ENCODE measurements at places on chromosomes 5 and 9. TPM values are rescaled to one million over a fixed set of nuclear protein-coding genes. Genes with fewer than 3 reads are reported as not detected.

DNA sequence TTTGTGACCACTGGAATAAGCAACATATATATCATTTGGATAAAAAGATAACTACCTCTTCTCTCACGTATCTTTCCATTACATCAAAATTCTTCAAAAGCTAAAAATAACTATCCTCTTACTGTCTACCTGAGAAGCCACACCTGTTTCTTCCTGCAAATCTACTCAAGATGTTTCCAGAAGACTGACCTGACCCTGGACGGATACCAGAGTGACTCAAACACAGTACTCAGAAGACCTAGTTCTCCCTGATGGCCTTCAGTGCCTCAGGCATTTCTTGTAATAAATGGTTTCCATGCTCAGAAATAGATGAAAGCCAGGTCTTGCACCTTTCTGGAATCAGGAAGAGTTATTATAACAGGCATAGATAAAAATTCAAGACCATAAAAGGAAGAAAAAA lies 245.9 kb upstream of the PIK3R1 start:
- DNase-seq, result no peak

DNA sequence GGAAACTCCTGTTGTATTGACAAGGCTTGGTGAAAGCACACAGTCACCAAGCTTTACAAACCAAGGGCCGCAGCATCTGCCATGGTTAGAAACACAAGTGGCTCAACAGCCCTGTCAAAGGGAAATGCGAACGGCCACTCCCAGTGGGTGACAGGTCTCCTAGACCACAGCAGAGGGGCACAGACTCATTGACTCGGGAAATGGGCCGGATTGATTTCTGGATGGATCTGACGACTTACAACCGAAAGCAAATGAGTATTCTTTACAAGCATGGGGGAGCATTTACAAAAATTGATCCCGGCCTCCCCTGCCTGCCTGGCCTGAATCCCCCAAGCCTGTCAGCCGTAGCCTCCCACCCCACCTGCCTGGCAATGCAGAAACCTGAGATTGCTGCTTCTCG lies 48.2 kb downstream of the ADAMTS2 start:
- DNase-seq, result no peak

DNA sequence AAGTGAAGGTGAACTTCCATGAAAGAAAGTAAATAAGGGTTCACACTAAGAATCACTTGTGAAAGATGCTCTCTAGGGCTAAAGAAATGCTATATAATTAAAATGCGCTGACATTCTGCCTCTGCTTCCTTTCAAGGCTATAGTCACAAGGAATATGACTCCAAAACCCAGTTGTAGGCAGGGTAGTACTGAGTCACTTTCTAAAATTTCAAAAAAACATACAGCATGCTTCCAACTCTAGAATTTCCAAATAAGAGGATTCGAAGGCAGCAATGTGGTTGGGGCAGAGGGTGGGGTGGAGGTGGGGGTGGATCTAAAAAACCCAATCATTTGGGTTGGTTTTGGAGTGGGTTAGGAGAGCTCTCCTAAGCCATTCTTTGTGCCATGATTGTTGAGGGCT lies 84.6 kb downstream of the HMHB1 start:
- DNase-seq, result no peak

GRCh38 chr5:181170237-181170825 lies 22.9 kb downstream of the OR2V2 start:
- DNase-seq, result no peak

DNA sequence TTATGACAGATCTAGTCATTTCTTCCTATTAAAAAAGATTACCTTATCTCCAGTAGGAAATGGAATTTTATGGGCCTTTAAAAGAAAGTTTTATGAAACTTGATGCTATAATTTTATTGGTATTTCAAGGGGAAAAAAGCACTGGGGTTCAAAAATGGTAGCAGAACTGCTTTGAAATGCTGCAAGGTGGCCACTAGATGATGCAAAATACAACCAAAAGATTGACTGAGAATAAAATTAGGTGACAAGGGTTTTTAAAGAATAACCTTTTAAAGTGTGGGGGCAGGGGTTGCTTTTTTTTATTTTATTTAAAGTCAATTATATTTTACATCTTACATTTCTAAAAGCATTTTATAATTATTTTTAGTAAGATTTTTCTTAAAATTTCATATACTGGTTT lies 61.7 kb downstream of the KLF9 start:
- DNase-seq, result no peak

DNA sequence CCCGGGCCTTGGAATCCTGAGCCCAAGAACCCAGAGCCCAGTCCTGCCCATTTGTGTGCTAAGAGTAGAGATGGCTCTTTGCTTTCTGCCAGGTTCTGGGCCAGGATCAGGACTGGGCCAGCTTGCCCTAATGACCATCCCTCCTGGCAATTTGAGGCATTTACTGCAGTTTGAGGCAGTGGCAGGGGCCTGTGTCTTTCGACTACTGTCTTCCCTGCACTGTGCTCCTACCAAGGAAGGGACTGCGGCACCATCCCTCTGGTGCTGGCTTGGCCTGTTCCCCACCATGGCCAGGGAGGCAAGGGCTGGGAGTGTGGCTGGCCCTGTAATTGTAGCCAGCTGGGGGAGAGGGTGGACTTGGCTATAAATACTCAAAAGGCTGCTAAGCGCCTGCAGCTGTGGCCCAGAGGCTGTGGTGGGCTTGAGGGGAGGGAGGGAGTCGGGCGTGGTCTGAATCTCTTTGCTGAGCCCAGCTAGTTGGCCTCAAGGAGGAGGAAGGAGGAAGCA lies 4.6 kb downstream of the ENHO start:
- DNase-seq, result no peak

- no peak for DNase-seq
Observed at GRCh38 chr5:172692981-172693380, 51.9 kb downstream of the NEURL1B start.

DNA sequence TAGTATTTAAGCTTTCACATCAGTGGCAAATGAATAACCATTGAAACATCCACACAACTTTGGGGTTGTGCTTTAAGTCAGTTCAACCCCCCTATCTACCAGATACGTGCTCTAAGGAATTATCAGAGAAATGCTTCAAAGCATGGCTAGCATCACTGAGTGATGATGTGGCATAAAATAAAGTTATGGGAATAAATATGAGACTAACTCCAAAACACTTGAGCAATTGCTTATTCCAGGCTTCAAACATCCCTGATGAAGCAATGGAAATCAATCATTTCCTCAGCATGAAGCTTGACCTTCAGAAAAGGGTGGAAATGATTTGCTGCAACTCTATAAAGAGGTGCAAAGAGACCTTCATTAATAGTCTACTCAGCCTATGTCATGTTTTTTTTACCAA lies 292.0 kb upstream of the SMC2 start:
- DNase-seq, result no peak

GRCh38 chr5:176812269-176813259 lies 2.2 kb downstream of the UNC5A start:
- DNase-seq, result no peak

Gene RFESD
- 2.5 TPM for total RNA-seq

Gene DMRT3
- not detected for total RNA-seq

Gene CTXN3
- not detected for total RNA-seq

Gene RETREG1
- total RNA-seq, result 114 TPM

Gene IL7R
- 4.2 TPM for total RNA-seq

All from left cardiac atrium (tissue), 4 donors.